NCI-H2029 treated with DMSO at 0.1 percent for 48 hours (cell line): ENCODE measurements at places on chromosomes 7 and 10.
A peak's percentile ranks its signal among the peaks of the same experiment; 100 is the strongest.

DNA sequence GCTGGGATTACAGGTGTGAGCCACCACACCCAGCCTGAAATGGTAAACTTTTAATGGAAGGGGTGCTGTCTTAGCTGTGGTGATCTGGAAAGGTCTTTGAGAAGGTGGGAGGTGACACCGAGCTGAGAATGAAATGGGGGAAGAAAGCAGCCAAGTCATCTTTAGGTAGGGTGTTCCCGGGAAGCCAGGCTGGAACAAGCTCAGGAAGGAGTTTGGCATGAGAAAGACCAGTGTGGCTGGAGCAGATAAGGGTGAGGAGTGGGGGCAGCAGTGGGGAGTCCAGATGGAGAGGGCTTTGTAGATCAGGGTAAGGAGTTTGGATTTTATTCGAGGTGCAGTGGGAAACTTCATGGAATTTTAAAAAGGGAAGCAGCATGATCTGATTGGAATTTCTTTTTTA, 30.0 kb downstream of the KIFBP start:
- no peak for DNase-seq

DNA sequence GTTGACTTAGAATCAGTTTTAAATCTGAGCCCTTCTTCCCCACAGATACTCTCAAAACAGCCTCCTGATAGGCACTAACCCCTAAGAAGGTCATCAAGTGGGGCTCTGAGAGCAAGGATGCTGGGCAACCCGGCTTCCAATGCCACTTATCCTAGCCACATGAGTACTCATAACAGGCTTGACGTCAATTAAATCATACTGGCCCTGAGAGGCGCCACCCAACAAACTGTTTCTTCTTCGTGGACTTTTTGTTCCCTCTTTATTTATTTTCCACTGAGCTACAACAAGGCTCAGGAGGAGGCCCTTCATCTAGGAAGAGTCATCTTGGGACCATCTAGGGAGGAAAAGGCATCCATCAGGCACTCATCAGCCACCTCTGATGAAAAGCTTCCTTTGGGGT, 255.9 kb downstream of the KCNMA1 start:
- DNase-seq, result no peak

GRCh38 chr7:44064791-44065430, 456 bp downstream of the PGAM2 start:
- DNase-seq, result no peak

DNA sequence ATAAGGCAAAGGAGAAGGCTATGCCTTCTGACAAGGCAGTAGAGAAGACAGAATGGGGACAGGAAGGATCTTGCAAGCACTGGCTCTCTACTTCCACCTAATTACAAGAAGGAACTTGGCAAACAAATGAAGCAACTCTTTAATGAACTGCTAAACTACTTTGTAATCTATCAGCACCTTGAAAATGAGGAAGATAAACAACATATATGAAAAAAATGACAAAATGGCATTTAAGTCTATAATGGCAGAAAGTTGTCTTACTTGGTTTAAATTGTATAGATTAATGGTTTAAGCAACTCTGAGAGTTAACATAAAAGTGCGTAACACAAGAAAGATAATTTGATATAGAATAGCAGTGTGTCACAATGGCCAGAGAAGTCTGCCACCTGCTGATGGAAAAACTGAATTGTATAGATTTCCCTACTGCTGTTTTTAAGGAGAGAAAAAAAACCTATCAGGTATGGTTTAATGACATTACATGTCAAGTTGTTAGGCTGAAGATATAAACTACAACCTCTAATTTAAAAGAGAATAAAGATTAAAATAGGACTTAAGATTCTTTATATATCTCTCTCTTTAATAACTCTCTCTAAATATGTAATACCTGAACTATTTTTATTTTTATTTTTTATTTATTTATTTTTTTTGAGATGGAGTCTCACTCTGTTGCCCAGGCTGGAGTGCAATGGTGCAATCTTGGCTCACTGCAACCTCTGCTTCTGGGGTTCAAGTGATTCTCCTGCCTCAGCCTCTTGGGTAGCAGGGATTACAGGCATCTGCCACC, 11.8 kb downstream of the NT5C3A start:
- DNase-seq, result peak; percentile 34

GRCh38 chr10:106873770-106874603, 290.5 kb downstream of the SORCS1 start:
- no peak for DNase-seq

DNA sequence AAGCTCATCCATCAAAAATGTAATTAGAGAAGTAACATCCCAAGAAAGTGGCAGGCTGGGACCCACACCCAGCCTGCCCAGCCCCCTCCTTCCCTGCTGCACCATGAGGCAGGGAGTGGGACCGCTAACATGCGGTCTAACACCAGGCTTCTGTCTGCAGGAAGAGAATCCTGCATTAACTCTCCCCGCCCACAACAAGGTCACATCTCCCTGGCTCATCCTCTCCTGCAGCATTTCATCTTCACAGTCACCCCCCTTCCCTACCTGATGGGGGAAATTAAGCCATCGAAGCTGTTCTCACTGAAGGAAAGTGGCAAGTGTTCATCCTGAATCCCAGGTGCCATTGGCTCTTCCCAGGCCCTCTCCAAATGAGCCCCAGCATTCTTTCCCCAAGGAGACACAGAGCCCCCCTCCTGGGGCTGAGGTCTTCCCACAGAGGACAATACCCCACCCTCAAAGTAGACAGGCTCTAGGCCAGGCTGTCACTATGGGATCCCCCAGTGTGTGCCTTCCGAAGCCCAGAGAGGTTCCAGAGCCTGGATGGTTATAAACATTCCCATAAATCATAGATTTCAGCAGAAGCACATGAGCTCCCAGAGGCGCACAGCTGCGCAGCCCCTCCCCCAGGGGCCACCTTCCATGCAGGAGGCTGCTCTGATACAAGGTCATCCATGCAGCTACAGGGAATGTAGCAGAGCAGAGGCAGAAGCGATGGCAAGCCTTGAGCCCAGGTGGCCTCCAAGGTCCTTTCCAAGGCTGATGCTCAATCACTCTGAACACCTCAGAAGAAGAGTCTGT, 148.0 kb downstream of the OAT start:
- DNase-seq, result no peak

DNA sequence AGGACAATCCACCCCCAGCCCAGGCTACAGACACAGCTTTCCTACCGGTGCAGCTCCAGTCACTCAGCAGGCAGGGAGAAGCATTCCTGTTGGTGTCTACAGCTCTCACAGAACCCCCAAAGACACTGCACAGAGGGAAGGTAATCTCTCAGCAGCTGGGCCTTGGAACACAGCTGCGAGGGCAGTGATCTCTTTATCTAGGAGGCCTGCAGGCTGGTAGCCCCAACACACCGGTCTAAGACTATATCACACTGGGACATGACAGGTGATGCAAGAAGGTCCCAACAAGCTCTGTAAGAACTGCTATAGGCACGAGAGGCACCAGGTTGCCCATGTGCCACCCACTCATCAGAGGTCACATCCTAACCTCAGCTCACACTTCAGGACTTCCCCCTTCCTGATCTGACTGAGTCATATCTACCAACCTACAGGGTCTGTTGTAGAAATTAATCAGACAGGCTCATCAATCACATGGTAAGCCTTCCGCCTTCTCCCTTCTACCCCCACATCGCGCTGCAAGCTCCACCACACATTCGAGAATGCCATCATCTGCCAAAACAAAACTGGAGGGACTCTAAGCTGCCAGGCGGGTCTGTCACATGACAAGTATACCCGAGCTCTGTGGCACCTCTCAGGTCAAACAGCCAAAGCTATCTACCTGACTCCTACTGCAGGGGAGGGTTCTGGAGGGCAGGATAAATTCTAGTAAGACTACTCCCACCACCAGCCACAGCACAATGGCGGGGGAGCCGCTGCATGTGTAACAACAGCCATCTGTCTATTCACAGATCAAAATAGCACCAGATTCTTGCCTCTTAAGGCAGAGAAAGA, 26.1 kb downstream of the FAM53B start:
- peak; percentile 23 for DNase-seq

GRCh38 chr7:32587411-32587948, 92.2 kb downstream of the AVL9 start:
- no peak for DNase-seq

DNA sequence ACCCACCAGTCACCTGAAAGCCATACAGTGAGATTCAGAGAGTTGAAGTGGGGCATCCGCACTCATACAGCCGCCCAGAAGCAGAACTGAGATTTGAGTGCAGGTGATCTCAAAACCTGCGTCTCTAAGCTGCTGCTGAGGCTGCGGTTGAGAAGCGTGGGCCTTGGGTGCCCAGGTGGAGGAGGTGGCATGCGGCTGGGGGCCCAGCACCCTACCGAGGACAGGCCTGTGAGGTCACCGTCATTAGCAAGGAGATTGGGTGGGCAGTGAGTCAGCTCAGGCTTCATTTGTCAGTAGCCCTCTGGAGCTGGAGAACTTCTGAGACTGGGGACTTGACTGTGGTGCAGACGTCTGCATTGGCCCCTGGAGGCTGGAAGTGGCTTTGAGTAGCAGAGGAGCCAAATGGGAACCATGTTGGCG, 29.8 kb downstream of the ZMIZ1 start:
- no peak for DNase-seq

DNA sequence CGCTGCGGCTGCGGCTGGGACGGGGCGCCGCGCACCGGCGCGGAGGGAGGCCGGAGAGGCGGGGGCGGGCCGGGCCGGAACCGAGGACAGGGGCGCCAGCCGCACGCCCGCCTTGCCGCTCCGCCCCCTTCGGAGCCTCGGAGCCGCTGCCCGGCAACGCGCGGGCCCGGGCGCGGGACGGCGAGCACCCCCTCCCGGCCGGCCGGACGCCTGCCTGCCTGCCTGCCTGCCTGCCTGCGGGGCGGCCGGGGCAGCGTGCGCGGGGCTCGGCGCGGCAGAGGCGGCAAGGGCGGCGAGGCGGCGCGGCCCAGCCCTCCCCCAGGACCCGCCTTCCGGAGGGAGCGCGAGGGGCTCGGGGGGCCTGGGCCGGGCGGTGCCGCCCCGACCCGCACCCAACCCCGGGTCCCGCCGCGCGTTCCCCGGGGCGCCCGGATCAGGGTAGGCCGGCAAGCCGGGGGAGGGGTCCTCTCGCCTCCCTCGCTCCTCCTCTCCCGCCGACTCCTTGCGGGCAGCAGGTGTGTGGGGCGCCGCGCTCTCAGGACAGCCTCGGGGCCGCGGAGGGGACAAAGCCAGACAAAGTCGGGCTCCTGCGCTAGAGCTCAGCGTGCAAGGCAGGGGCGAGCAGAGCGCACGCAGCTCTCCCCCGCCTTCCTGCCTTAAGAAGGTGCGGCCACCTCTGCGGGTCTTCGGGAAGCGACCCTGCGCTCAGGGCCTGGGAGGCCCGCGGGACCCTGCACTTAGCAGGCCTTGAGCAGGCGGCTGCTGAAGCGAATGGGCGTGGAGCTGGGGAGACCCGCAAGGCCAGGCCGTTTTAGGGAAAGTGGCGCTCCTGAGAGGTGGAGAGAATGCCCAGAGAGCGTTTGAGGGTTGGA, at the start of gene KIAA1549:
Gene KIAA1549, minus strand, starts transcription at position 58 of the 872 bp plus-strand sequence. CDS start 120 bp downstream, outside the sequence.
- DNase-seq, result no peak

- DNase-seq, result no peak
Measured at GRCh38 chr7:47609803-47610452, 28.0 kb upstream of the TNS3 start.

GRCh38 chr10:50396491-50397311, 145.4 kb upstream of the ASAH2 start:
- DNase-seq, result no peak

GRCh38 chr7:127959770-127960169, 71.5 kb downstream of the LRRC4 start:
- DNase-seq, result no peak

GRCh38 chr7:18145160-18145559, 117.5 kb upstream of the PRPS1L1 start:
- DNase-seq, result no peak

GRCh38 chr10:36281831-36282331, 639.8 kb upstream of the FZD8 start:
- DNase-seq, result no peak

GRCh38 chr7:108848486-108848885, 278.8 kb downstream of the DNAJB9 start:
- DNase-seq, result no peak

GRCh38 chr10:12129222-12130111, at the start of gene SEC61A2:
Gene SEC61A2, plus strand, starts transcription at chr10:12129677. Its CDS starts 111 bp downstream, at chr10:12129788.
- peak; percentile 9 for DNase-seq

- DNase-seq, result no peak
Measured at GRCh38 chr7:156984174-156984891, 26.1 kb downstream of the MNX1 start.

DNA sequence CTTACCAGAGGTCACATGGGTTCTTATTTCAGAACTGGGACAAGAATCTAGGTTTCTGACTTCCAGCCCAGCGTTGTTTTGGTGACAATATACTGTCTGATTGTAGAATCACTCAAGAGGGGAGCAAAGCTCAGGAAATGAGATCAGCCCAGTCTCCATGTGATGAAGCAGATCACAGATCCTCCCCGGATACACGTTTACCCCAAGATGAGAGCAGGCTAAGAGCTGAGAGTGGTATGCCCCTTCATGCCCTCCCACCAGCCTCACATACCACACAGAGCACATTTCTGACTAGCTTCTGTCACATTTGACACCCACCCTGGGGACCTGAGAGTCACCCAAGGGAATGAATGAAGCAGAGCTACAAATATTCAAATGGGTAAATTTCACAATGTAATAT, 27.1 kb upstream of the PRKCQ start:
- DNase-seq, result no peak

DNA sequence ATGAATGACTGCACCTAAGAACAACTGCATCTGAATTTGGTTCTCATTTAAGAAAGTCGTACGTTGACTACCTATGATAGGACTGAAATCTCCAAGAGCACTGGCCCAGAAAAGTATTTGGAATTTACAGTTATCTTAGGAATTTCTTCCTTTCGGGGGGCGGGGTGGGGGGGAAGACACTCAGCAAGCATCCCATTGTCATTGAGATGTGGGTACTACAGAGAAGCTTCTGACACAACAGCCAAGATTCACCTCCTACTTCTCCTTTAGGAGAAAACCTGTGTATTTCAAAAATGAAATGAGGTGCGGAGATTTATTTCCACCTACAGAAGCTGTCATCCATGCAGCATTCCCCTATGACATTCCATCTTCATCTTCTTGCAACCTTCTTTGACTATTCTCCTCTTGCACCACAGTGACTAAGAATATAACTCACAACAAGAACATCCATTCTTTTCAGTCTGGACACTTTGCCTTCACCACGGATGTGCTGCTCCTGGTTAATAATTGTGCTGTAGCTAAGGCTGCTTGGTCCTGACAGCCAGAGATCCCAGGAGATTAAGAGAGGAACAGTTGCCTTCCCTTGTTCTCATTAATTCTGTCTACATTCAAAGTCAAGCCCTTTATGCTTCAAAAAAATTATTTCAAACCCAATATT, 98.4 kb upstream of the FRMD4A start:
- DNase-seq, result no peak

DNA sequence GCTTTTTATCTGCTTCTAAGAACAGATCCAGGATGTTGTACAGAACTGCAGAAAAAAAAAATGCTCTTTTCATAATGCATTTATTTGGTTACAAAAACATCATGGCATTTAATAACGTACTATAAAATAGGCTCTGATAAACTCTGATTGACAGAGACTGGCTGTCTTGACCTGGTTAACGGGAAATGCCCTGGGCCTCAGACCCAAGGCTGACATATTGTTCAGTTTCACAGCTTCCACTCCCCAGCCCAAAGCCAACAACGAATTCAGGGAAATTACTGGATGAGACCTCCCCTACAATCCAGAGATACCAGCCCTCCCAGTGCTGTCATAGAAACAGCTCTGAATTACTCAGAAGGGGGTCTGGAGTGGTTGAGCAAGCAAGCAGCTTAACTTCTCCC, 260.1 kb downstream of the CREB5 start:
- no peak for DNase-seq
